ENCODE measurements at places on chromosomes 3 and 15.
A peak's percentile ranks its signal among the peaks of the same experiment; 100 is the strongest.

- no peaks in the 10 kb centered on the region for H3K27me3 ChIP-seq
- no peak overlapping the region for H3K27ac ChIP-seq
- H3K36me3 ChIP-seq: no peaks in the 10 kb centered on the region
- H3K4me1 ChIP-seq: peaks cover 11% of the 10 kb centered on the region
- no peak for DNase-seq
- no peak overlapping the region for H3K4me3 ChIP-seq
These were observed 47.1 kb upstream of the ADGRG7 start for GRCh38 chr3:100562224-100562857.

GRCh38 chr15:74907163-74907870 lies 666 bp upstream of the FAM219B start:
- H3K36me3 ChIP-seq: peaks cover 27% of the 10 kb centered on the region
- H3K27ac ChIP-seq: peak overlapping the region; percentile 97
- no peak for DNase-seq
- no peaks in the 10 kb centered on the region for H3K27me3 ChIP-seq

GRCh38 chr3:141401095-141401494 lies 32.8 kb downstream of the ZBTB38 start:
- H3K4me3 ChIP-seq: peak overlapping the region; percentile 65
- H3K27me3 ChIP-seq: no peaks in the 10 kb centered on the region
- peaks cover 22% of the 10 kb centered on the region for H3K36me3 ChIP-seq

DNA sequence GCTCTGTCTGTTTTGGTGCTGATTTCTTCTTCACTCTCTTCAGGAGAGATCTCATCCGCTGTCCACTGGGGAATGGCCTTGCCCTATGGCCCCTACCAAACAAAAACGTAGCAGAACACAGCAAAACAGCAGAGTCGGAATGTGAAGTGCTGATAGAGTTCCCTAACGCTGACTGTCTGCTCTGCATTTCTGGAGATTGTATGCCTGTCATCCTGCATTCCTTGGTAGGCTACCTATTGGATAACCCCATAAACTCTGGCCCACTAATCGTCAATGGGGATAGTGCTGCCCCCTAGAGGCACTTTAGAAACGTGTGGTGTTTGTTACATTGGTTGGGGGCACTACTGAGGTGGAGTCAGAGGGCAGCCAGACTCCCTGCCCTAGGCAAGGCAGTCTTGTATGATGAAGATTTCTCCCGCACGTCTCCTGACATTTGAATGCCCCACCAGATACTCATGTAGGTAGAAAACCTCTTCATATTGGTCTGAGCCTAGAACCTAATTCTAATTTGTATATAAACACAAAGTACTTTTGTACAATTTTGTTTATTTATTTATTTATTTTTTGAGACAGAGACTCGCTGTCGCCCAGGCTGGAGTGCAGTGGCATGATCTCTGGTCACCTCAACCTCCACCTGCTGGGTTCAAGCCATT lies 15.6 kb upstream of the MAGEF1 start:
- peak overlapping the region; percentile 80 for H3K4me3 ChIP-seq
- H3K27ac ChIP-seq: peak overlapping the region; percentile 80
- no peak for DNase-seq
- no peaks in the 10 kb centered on the region for H3K27me3 ChIP-seq
- peaks cover 40% of the 10 kb centered on the region for H3K4me1 ChIP-seq
- H3K36me3 ChIP-seq: no peaks in the 10 kb centered on the region

DNA sequence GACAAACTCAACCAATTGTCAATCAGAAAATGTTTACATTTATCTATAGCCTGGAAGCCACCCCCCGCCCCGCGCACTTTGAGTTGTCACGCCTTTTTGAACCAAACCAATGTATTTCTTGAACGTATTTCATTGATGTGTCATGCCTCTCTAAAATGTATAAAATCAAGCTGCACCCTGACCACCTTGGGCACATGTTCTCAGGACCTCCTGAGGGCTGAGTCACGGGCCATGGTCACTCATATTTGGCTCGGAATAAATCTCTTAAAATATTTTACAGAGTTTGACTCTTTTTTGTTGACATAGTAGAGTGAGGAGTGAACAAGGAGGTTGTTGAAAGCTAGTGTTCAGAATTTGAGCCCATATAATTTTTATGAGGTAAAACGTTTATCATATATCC lies 6.5 kb downstream of the MCTP2 start:
- H3K27me3 ChIP-seq: peaks cover 6% of the 10 kb centered on the region
- no peak for DNase-seq
- H3K4me3 ChIP-seq: no peak overlapping the region
- peaks cover 10% of the 10 kb centered on the region for H3K4me1 ChIP-seq
- no peak overlapping the region for H3K27ac ChIP-seq

- H3K4me3 ChIP-seq: no peak overlapping the region
- DNase-seq: no peak
- H3K36me3 ChIP-seq: no peaks in the 10 kb centered on the region
- H3K27me3 ChIP-seq: peaks cover 8% of the 10 kb centered on the region
- no peak overlapping the region for H3K27ac ChIP-seq
- peaks cover 5% of the 10 kb centered on the region for H3K4me1 ChIP-seq
These were observed 62.0 kb upstream of the ATP2C1 start for GRCh38 chr3:130831719-130832400.

DNA sequence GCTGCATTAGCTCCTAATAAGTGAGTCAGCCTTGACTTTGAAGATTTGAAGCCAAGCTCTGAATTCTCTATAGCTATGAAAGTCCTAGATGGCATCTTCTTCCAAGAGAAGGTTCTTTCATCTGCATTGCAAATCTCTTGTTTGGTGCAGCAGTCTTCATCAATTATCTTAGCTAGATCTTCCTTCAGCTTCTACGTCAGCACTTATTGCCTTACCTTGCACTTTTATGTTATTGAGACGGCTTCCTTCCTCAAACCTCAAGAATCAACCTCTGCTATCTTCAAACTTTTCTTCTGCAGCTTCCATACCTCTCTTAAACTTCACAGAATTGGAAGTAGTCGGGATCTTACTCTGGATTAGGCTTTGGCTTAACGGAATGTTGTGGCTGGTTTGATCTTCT lies 167.6 kb downstream of the SCAPER start:
- H3K27ac ChIP-seq: no peak overlapping the region
- no peaks in the 10 kb centered on the region for H3K27me3 ChIP-seq
- no peaks in the 10 kb centered on the region for H3K4me1 ChIP-seq
- peaks cover 24% of the 10 kb centered on the region for H3K36me3 ChIP-seq

DNA sequence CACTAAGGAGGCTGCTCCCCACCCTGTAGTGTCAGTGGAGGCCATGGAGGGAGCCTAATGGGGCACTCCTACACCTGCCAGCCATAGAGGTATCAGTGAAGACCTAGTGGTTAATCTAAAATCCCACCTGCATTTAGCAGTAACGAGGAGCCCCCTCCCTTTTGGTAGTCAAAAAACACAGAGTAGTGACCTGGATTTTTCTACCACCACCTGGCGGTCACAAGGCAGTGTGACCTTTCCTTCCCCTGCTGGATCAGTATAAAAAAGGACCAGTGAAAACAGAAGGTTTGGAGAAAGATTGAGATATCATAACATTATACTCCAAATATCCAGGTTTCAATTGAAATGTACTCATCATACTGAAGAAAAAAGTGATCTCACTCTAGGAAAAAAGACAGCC lies 241.2 kb downstream of the PYDC2 start:
- DNase-seq: no peak
- no peaks in the 10 kb centered on the region for H3K4me1 ChIP-seq
- no peaks in the 10 kb centered on the region for H3K27me3 ChIP-seq
- no peaks in the 10 kb centered on the region for H3K36me3 ChIP-seq
- no peak overlapping the region for H3K4me3 ChIP-seq
- H3K27ac ChIP-seq: no peak overlapping the region

DNA sequence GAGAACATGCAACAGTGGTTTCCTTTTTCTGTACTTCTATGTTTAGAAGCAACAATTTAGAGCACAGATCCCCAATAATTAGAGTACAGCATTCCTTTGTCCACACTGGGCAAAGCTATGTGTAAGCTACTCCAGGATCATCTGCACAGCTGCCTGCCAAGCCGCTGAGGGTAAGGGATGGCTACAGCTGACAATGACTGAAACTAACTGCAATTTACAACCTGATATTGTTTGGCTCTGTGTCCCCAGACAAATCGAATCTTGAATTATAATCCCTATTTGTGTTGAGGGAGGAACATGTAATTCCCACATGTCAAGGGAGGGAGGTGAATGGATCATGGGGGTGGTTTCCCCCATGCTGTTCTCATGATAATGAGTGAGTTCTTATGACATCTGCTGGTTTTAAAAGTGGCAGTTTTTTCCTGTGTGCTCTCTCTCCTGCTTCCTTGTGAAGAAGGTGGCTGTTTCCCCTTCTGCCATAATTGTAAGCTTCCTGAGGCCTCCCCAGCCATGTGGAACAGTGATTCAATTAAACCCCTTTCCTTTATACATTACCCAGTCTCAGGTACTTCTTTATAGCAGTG lies 54.8 kb upstream of the TNFSF10 start:
- H3K4me1 ChIP-seq: no peaks in the 10 kb centered on the region
- H3K4me3 ChIP-seq: no peak overlapping the region
- no peak overlapping the region for H3K27ac ChIP-seq
- no peaks in the 10 kb centered on the region for H3K27me3 ChIP-seq

- H3K27ac ChIP-seq: no peak overlapping the region
- no peak for DNase-seq
- H3K4me1 ChIP-seq: no peaks in the 10 kb centered on the region
- no peak overlapping the region for H3K4me3 ChIP-seq
- no peaks in the 10 kb centered on the region for H3K36me3 ChIP-seq
These were observed 58.8 kb upstream of the SLC6A11 start for GRCh38 chr3:10757021-10757820.

- no peaks in the 10 kb centered on the region for H3K27me3 ChIP-seq
- peaks cover 41% of the 10 kb centered on the region for H3K36me3 ChIP-seq
- DNase-seq: no peak
- peaks cover 53% of the 10 kb centered on the region for H3K4me1 ChIP-seq
These were observed 13.2 kb downstream of the TSC22D2 start for GRCh38 chr3:150421256-150421655.

DNA sequence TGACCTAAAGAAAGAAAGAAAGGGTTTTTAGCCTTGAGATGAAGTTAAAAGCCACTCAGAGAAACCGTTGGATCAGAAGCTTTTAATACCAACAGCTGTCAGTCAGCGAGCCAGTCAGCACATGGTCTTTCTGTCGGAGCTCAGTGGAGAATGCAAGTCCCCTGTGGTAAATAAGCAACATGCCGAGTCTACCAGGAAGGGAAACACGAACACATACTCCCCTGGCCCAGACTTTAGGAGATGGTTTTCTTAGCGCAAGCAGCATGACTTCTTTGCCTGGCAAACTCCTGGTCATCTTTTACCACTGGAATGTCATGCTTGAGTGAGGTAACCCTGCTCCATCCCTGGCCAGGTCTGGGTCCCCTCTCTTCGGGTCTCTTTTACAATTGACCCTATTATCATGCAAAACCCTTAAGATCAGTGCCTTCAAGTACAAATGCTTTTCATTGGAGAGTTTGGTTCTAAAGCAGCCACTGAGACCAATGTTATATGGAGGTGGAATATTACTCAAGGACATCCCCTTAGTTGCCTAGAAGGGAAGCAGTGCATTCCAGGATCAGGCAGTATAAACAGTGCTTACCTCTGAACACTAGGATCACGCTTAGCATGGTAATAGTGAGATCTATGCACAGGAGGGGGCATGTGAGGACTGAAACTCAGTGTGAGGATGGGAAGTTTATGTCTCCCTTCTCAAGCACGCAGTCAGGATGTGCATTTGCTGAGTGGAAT lies 28.2 kb downstream of the SLCO3A1 start:
- H3K27me3 ChIP-seq: no peaks in the 10 kb centered on the region
- H3K36me3 ChIP-seq: no peaks in the 10 kb centered on the region
- no peak overlapping the region for H3K27ac ChIP-seq

GRCh38 chr3:105957722-105958121 lies 88.9 kb upstream of the CBLB start:
- H3K27ac ChIP-seq: peak overlapping the region; percentile 15
- DNase-seq: no peak
- peaks cover 12% of the 10 kb centered on the region for H3K4me1 ChIP-seq

- H3K36me3 ChIP-seq: no peaks in the 10 kb centered on the region
- no peak overlapping the region for H3K4me3 ChIP-seq
- no peaks in the 10 kb centered on the region for H3K4me1 ChIP-seq
- H3K27me3 ChIP-seq: peaks cover 21% of the 10 kb centered on the region
- no peak for DNase-seq
These were observed 206.6 kb upstream of the PPP2R3A start for GRCh38 chr3:135758961-135759360.

DNA sequence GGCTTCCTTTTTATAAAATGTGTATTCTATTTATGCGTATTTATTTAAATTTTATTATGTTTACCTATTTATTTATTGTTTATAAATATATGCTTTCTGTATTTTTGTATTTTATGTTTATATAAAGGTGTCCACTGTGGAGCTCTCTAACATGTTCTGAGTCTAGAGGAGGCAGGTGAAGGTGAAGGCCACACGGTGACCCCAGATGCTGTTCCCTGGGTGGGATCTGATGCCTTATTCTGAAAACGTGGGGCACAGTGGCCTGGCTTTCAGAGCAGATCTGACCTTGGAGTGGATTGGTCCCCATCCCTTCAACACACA lies 104.7 kb upstream of the SLC7A14 start:
- peaks cover 9% of the 10 kb centered on the region for H3K4me1 ChIP-seq
- H3K27ac ChIP-seq: no peak overlapping the region
- DNase-seq: no peak
- H3K4me3 ChIP-seq: no peak overlapping the region
- peaks cover 4% of the 10 kb centered on the region for H3K27me3 ChIP-seq

GRCh38 chr3:46928282-46928681 lies 48.3 kb downstream of the CCDC12 start:
- no peak overlapping the region for H3K27ac ChIP-seq
- no peak overlapping the region for H3K4me3 ChIP-seq

DNA sequence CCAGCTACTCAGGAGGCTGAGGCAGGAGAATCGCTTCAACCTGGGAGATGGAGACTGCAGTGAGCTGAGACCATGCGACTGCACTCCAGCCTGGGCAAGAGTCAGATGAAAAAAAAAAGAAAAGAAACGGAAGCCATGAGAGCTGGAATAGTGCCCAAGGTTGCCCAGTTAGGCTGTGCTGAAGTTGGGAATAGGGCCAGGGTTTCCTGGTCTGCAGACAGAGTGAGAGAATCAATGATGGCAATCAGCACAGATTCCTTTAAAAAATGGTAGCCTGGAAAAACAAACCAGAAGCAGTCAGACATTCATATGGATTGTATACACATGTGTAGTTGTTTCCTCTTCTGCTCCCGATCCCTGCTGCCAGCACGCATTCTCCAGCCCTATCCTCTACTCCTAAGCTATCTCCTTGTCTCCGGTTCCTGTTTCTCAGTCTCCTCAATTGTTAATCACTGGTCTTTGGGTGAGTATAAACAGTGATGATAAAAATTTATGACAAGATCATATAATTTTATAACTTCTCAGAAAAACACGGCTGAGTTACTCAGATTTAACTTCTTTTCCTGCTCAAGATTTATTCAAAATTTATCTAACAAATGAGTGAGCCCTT lies 316.2 kb upstream of the UMPS start:
- peaks cover 17% of the 10 kb centered on the region for H3K36me3 ChIP-seq
- no peaks in the 10 kb centered on the region for H3K27me3 ChIP-seq
- no peak overlapping the region for H3K27ac ChIP-seq
- no peak for DNase-seq
- no peak overlapping the region for H3K4me3 ChIP-seq

Data from type B pancreatic cell (in vitro differentiated cells).